IMR-90 (cell line): ENCODE measurements at places on chromosomes 6 and 20. TPM values are rescaled to one million over a fixed set of nuclear protein-coding genes. Genes with fewer than 3 reads are reported as not detected.
A peak's percentile ranks its signal among the peaks of the same experiment; 100 is the strongest.

Gene VSX1
- total RNA-seq = not detected in 2 replicates

- peaks cover 9% of the 10 kb centered on the region for H3K36me3 ChIP-seq
- peaks cover 4% of the 10 kb centered on the region; the same call in 1 of the 2 replicates for H3K4me1 ChIP-seq
- no peak for DNase-seq
- no peaks in the 10 kb centered on the region for H3K27me3 ChIP-seq
These were observed 49.1 kb downstream of the TTI1 start for GRCh38 chr20:37984018-37984785.

GRCh38 chr20:49916146-49917002, 1.0 kb upstream of the SPATA2 start:
- peak; percentile 55 for DNase-seq
- H3K36me3 ChIP-seq = no peaks in the 10 kb centered on the region
- H3K4me1 ChIP-seq = peaks cover 9% of the 10 kb centered on the region
- H3K4me3 ChIP-seq = peak overlapping the region; percentile 90

Gene PHACTR1
- total RNA-seq = not detected in 2 replicates

Gene CPNE1
- 141 and 163 TPM in 2 replicates for total RNA-seq

DNA sequence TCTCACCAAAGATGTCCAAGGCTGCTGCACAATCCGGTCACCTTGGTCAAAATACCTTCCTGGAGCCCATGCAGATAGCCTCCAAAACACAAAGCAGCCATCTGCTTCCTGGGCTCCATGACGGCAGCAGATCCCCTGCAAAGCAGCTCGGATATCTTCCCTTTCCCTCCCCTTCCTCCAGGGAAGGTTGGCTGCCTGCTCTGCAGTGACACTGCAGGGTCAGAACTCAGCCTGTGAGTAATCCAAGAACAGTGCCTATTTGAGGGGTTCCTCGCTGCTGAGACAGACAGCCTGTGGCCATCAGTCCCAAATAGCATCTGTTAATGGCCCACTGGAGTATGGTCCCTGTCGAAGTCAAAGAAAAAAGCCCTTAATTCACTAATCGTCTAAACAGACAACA, 270.8 kb downstream of the PREX1 start:
- no peak for DNase-seq
- no peaks in the 10 kb centered on the region for H3K36me3 ChIP-seq
- no peak overlapping the region for H3K4me3 ChIP-seq
- H3K4me1 ChIP-seq = no peaks in the 10 kb centered on the region
- H3K27ac ChIP-seq = no peak overlapping the region
- H3K27me3 ChIP-seq = peaks cover 1% of the 10 kb centered on the region

Gene COL10A1
- not detected in 2 replicates for total RNA-seq

GRCh38 chr6:142326540-142326939, 24.7 kb downstream of the ADGRG6 start:
- DNase-seq = peak; percentile 30
- no peak overlapping the region for H3K27ac ChIP-seq
- no peaks in the 10 kb centered on the region for H3K36me3 ChIP-seq
- H3K4me3 ChIP-seq = no peak overlapping the region

Gene SLC35D3
- total RNA-seq = not detected in 2 replicates

DNA sequence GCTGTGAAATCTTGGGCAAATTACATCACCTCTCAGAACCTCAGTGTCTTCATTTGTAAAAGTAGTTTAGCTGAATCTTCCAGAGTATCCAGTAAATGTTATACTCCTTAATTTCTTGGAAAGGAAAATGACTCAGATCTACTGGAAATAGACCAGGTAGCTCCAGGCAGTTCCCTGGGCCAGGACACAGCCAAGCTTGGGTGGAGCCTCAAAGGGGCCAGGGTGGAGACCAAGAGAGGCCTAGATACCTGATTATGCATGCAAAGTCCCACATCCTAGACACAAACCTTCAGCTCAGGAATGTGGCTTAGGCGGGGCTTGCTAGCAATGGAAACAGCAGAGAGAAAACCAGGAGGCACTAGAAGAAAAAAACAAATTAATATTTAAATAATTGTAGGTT, 272.8 kb downstream of the MAFB start:
- no peak overlapping the region for H3K4me3 ChIP-seq
- no peaks in the 10 kb centered on the region for H3K36me3 ChIP-seq
- H3K4me1 ChIP-seq = no peaks in the 10 kb centered on the region
- no peak overlapping the region for H3K27ac ChIP-seq
- no peaks in the 10 kb centered on the region for H3K27me3 ChIP-seq

Gene CLVS2
- not detected in 2 replicates for total RNA-seq

GRCh38 chr6:67974931-67975330, 660.2 kb upstream of the ADGRB3 start:
- no peak overlapping the region for H3K4me3 ChIP-seq
- H3K36me3 ChIP-seq = no peaks in the 10 kb centered on the region
- DNase-seq = no peak
- no peaks in the 10 kb centered on the region for H3K4me1 ChIP-seq
- no peaks in the 10 kb centered on the region for H3K27me3 ChIP-seq

Gene MAP7
- total RNA-seq = 0.28 and 0.36 TPM in 2 replicates
